ENCODE measurements at places on chromosomes 5 and 9.

DNA sequence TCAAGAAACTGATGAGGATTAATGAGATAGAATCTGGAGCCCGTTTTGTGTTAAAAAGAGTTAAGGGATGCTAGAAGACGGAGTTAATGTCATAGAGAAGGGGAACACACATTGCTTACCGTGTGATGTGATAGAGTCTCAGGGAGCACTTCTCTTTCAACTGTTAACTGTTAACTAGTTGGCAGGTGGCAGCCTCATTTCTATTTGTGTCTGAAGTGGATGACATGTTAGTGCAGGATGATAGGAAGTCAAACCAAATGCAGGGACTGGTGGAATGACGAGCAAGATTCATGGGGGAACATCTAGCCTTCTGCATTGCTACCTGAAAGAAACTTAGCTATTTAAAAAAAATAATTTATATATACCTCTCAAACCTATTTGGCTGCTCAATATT, 222.7 kb downstream of the MAST4 start:
- no peak for DNase-seq

- no peak for DNase-seq
Observed at GRCh38 chr5:116702776-116703175, 128.2 kb upstream of the SEMA6A start.

DNA sequence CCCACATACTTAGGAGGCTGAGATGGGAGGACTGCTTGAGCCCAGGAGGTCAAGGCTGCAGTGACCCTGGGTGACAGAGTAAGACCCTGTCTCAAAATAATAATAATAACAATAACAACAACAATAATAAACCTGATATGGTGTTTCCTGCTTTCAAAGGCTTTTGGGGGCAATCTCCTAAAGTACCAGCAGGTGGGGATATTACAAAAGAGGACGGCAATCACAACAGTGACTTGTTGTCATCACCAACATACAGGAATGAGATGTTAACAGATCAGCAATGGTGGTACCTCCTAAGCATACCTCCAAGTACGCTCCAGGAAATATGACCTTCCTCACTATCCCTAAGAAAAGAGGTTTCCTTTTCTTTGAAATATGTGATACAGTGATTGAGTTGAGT, 91.1 kb upstream of the RNF180 start:
- DNase-seq: peak; percentile 26

GRCh38 chr9:109653470-109653869, 126.5 kb upstream of the PALM2AKAP2 start:
- DNase-seq: no peak

- no peak for DNase-seq
Observed at GRCh38 chr5:126096442-126097006, 326.7 kb upstream of the GRAMD2B start.

- DNase-seq: no peak
Observed at GRCh38 chr5:173291722-173292658, 36.2 kb downstream of the STC2 start.

GRCh38 chr5:125274938-125275724, 528.7 kb upstream of the ZNF608 start:
- no peak for DNase-seq

- DNase-seq: no peak
Observed at GRCh38 chr5:122413722-122414121, 101.7 kb downstream of the SNCAIP start.

GRCh38 chr9:131043087-131043486, 34.1 kb downstream of the LAMC3 start:
- DNase-seq: peak; percentile 69

GRCh38 chr5:7094626-7095025, 301.3 kb upstream of the ADCY2 start:
- DNase-seq: peak; percentile 4

DNA sequence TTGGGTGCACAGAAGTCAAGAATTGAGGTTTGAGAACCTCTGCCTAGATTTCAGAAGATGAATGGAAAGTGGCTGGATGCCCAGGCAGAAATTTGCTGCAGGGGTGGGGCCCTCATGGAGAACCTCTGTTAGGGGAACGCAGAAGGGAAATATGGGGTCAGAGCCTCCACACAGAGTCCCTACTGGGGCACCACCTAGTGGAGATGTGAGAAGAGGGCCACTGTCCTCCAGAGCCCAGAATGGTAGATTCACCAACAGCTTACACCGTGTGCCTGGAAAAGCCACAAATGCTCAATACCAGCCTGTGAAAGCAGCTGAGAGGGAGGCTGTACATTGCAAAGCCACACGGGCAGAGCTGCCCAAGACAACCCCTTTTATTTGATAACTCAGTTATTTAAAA, 383.5 kb downstream of the TLE4 start:
- peak; percentile 3 for DNase-seq

DNA sequence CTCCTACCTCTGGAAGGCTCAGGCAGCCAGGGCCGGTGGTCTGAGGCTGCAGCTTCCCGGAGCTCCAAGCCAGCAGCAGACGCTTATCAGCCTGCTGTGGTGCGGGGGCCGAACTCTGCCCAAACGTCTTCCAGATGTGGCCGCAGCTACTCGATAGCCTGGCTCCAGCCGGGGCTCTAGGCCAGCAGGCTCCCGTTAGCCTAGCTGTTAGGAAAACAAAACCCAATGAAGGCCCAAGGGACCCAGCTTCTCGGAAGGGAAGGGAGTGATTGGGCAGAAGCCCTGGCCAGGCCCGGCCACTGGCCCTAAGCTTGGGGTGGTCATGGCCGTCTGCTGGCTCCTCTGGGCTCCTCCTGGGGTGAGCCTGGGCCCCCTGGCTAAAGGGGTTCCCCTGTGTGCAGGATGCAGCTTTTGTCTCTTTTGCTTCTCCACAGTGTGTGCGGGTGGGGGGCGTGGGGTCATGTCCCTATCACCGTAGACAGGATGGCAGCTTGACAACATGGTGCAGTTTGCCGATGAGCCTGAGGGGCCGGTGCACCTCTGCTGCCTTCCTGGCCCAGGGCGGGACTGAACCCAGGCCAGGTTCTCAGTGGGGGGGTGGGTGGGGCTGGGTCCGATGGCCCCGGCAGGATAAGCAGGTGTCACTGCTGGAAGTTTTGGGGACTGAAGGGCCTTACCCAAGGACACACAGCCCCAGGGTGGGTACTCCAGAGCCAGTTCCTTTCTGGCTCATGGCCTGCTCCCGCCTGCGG, 18.7 kb downstream of the MYMK start:
- no peak for DNase-seq

- DNase-seq: no peak
Observed at GRCh38 chr5:8813180-8813579, 732.7 kb downstream of the SEMA5A start.

DNA sequence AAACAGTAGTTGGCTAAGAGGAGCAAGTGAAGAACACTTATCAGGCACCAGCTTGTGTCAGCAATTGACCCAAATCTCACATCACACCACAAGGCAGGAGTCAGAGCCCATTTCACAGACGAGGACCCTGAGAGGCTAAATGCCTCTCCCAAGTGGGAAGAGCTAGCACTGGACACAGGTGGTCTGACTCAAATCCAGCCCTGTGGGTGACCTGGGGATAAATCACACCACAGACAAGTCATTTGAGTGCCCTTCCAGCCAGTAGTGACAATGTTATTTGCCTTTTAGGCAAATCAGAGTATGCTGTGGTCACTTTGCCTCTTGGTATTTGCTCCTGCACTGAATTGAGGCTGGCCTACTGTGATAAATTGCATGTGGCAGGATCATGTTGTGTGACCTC, 138.7 kb downstream of the SYK start:
- DNase-seq: no peak

GRCh38 chr9:135085830-135086546, 1.5 kb upstream of the OLFM1 start:
- DNase-seq: peak; percentile 26

DNA sequence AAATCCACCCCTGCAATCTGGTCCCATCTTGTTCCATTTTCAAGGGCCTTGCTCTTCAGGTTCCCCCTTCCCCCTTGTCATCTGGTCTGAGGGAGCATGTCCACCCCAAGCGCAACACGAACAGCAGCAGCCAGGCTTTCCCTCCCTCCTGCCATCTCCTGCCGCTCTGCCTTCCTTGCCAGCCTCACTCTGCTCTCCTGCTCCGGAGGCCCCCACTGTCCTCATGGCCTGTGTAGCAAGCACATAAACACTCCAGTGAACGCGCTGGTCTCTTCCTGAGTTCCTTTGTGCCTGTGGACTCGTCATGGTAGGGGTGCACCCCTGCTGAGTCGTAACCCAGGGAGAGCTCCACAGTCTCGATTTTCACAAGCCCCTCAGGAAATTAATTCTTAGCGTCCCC, 29.9 kb downstream of the TENT4A start:
- no peak for DNase-seq

GRCh38 chr5:128038643-128039042, 44.9 kb upstream of the SLC12A2 start:
- DNase-seq: no peak

DNA sequence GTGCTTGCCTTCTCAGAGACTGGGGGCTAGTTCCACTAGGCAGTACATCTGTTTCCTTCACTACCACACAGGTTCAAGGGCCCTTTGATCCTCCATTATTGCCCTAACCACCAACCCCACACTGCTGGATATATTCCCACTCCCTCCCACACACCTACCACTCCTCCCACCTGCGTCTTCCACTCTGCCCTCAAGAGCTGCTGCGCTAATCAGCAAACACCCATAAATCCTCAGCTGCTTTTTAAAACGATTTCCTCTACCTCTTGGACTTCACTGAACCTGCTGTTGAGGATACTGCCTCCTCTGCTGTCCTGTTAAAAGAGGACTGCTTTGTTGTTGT, 120.9 kb downstream of the MAPKAP1 start:
- no peak for DNase-seq

DNA sequence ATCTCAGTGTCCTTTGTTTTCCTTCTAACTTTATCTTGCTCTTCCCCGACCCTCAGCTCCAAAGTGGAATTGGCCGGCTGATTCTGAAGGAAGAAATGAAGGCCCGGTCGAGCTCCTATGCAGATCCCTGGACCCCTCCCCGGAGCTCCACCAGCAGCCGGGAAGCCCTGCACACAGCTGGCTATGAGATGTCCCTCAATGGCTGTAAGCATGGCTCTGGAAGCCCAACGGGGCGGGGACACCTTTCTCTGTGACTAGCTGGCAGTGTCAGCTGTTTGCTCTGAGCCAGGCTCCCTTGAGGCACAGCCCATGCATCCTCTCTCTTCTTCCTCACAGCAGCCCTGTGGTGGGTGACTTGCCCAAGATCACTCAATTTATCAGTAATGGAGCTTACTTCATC, 23.9 kb upstream of the AFAP1L1 start:
- no peak for DNase-seq

DNA sequence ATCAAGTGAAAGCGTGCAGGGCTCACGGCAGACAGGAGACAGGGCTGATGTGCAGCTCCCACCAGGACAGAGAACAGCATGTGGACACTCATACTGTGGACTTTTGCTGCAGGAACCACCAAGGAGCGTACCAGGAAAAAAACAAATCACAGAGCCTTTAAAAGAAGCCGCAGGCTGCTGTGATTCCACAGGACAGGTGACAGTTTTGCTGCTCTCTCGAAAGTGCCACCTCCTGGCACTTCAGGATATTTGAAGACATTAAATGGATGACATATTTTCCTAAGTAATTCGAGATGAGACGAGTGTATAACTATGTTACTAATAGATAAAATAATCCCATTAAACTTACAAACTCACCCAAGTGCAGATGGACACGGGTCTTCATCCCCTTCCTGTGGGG, 29.3 kb downstream of the ZDHHC11 start:
- DNase-seq: no peak

DNA sequence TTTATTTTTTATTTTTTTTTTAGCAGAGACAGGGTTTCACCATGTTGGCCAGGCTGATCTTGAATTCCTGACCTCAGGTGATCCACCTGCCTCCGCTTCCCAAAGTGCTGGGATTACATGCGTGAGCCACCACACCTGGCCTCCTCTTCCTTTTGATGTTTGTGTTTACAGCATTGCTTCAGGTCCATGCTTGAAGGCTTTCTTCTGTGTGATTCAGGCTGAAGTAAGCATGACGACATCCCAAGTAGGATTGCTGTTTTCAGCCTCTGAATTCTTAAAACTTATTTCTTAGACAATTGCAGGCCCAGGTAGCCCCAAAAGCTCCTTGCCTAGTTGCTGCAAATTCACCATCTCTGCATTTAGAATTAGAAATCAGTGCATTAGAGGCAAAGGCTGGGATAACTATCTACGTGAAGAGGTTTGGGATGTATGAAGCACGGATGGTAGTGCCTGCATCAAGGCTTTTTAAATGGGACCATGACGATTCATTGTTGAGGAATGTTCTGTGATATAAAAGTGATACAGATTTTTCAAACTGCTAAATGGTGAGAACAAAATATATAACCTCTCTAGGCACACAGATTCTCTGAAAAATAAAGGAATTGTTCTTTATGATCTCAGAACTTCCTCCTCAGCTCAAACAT, 3.0 kb upstream of the ETF1 start:
- no peak for DNase-seq
